Hypothalamus (tissue), 51 donors: ENCODE measurements at places on chromosomes 3 and 15.

DNA sequence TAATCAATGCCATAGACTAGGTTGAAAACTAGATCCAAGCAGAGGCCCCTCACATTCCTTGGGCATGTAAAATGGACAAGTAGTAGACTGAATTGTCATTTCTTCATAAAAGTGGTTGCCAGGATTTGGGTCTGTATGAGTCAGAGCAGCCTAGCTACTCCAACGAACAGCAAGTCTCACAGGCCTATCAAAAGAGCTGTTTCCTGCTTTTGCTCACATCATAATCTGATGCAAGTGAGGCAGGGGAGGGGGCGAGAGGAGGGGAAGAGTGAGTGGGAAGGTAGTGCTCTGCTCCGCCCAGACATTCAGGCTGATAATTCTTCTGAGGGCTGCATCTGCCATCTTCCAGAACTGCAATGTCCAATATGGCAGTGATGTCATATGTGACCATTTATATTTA is 228.9 kb upstream of the PRICKLE2 start:
- no peak for DNase-seq

GRCh38 chr3:159732172-159733111 is 256.2 kb upstream of the IL12A start:
- DNase-seq: no peak

- no peak for DNase-seq
Measured at GRCh38 chr3:36992806-36993325, at the start of gene EPM2AIP1. EPM2AIP1 (minus strand) TSS chr3:36993131; CDS start chr3:36993077, 54 bp downstream.

DNA sequence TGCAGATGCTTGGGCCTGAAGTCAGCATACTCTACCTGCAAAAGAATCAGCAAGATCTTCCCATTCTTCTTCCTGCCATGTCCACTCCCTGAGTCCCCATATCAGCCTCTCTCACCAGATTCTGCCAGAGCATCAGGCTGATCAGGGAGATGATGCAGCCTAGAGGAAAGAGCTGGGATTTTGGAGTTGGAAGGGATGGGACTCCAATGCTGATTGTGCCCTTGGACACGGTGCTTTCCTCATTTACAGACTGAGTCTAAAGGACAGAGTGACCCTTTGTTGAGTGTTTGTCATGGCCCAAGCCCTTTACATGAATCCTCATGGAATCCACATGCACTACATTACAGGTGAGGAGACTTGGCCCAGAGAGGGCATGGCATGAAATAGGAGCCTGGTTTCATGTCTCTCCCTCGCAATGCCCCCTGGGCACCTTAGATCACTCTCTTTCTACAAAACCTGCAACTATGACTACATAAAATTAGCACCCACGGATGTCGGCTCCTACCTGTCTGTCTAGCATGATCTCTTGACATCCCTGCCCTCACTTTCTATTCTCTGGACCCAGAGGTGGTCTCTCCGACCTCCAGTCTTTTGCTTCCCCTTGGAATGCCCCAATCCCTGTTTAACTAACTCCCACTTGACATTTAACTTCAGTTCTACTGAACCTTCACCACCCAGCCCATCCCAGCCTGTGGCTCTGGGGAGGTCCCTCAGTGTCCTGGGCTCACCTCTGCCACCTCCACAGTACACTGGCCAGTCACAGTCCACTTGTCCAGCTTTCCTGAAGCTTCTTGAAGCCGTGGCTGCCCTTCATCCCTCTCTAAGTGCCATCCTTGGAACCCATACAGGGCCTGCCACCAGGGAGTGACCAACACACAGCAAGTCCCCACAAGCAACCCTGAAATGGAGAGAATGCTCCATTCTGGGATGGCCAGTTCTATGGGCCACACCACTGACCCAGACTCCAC is 173.5 kb downstream of the ABHD5 start:
- DNase-seq: no peak

DNA sequence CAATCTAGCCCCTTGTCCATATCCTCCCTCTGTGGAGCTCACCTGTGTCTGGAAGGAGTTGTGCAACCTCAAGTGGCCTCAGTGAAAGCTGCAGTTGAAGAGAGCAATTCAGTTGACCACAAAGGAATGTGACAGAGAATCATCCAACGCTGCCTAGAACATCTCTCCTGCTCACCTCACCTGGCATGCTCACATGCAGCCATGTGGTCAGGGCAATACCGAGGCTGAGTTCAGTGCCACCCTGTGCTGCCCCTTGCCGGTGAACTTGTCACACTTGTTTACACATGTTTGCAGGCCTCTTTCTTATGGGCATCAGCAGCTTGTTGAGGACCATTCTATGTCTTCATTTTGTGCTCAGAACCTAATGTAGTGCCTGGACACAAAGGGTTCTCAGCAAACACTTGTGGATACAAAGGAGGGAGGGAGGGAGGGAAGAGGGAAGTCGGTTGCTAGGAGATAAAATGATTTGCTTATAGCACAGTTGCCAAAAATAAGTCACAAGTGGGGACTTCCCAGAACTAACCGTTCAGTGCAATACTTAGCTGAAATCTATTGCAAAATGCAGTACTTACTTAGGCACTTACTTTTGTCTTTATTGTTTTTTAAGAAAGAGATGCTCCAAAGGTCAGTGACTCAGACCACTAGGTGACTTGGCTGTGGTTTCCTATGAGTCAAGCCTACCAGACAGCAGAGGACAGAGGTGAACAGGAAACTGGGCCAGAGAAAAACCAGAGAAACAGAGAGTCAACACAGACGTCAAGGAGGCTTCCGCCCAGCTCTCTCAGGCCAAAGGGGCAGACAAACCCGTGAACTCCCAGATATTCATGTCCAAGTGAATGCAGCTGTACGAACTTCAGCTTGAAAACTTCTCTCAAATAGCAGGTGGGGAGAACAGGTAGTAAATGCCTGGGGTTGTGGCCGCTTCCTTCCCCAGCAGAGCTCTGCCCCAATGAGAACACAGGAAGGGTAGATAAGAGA is 227.8 kb upstream of the CTNNB1 start:
- peak; percentile 6 for DNase-seq

DNA sequence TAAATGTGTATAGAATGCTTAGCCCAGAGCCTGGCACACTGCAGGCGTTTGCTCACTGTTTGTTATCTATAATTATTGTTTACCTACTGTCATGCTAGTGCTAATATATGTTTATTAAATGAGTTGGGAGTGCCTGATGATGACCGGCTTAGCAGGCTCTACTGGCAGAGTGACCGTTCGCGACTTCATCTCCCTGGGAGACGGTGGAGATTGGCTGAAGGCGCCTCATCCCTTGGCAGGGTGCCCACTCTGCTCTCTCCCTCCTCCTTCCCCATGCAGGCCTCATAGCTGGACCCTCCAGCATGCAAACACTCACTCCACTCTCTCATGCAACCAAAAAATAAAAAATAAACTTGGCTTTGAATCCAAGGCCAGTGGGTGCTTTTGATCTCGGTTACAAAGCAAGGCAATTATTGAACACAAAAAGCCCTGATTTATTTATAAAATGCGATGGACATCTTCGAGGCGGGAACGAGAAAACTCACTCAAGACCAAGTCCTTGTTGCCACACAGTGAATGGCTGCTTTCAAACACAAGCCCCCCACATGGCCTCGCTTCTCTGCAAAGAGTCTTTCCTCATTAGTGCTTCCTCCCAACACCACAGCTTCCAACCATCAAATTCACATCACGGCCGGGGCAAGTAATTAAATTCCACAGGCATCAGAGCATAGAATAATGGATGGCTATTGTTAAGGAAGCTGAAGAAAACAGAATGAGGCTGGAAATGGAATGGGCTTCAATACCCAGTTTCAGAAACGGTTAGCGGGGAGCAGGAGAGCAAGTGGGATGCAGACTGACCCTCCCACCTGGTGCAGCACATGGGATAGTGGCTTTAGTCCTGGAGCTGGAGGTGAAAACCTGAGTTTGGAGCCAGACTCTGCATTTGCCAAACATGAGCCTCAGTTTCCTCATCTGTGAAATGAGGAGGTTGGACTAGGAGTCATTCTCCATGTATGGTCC is 135.7 kb upstream of the RAD18 start:
- DNase-seq: peak; percentile 77
